ENCODE measurements at places on chromosomes 1 and 21.

DNA sequence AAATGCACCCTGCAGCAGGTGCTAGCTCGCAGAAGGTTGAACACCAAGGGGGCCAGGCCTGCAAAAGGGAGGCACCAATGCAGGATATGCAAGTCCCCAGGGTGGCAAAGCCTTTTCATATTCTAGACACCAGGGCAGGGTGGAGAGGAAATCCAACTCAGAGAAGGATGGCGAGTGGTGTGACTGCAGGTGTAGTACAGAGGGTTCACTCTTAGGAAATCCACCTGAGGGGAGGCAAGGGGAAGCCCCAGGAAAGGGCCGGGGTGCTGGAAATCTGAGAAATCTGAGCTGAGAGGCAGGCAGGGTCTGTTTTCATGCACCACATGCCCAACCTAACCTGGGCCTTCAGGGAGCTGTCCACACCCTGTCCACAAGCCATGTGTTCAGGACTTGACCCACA is 163.2 kb upstream of the CTTNBP2NL start:
- no peak for DNase-seq

DNA sequence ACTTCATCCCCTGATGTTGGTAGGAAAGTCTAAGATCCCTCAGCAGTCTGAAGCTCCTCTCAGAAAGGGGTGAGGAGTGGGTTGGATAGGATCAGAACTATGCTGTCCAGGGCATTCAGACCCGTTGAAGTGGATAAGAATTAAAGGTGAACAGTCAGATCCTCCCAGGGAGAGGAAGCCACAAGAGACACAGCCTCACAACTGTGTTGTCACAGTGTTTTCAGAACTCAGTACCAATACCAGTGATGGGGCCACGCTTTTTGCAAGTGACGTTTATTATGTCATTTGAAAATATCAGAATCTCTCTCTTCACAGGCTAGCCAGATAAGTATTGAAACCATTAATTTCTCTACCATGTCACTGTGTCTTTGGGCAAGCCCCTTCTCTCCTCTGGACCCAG is 15.4 kb upstream of the EPS15 start:
- DNase-seq = no peak

- no peak for DNase-seq
Measured at GRCh38 chr1:14915356-14916054, 238.0 kb upstream of the TMEM51 start.

DNA sequence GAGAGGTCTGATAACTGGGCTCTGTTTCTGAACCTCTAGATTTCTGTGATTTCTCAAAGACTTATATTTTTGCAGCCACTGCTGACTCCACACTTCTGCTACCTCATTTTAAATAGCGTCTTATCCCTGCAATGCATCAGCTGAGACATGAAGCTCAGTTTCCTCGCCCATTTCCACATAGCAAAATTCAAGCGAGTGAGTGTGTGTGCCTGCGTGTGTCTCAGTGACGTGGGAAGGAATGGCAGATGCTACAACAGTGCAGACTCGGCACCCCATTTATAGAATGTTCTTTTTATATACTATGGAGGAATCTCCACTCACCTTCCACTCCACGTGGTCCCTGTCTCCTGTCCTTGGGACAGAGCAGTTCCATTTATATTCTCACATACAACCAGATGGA is 35.7 kb downstream of the ZMYND12 start:
- DNase-seq = no peak

GRCh38 chr1:187692799-187693198 is 864.0 kb downstream of the PLA2G4A start:
- DNase-seq = no peak

GRCh38 chr1:50977575-50978143 is 7.6 kb downstream of the CDKN2C start:
- no peak for DNase-seq

DNA sequence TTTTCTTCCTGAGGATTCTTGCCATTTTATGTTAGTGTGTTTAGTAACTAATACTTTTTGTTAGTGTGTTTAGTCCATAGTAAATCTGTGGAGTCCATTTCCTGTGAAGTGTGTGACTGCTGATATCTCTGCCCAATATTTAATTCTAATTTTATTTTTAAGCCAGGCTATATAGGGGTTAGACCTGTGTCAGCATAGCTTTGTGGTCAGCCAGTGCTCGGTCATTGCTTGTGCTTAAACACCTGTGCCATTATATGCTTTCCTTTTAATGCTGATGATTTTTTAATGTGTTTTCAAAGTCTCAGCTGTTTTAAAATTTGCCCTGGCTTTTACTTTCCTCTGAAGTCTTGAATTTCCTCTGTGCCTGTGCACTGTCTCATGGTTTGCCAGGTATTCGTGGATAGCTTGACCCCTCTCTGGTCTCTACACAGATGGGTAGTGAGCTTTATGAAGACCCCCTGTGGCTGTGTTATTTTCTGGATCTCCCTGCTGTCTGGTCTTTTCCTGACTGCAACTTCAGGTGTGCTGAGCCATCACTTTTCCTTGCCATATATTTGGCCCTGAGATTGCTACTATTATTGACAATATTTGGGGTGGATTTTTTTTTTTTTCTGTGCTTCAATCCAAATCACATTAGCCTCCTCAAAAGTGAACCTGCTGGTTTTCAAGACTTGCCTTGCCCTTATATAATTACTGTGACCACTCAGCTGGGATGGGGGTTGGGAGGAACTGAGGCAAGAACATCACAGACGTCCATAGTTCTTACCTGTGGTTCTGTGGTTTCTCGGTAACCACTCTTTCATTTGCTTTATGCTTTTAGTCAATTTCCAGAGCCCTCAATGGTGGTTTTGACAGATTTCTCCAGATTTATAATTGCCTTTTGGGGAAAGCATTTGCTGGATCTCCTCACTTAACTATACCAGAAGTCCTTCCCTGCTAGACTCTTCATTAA is 59.6 kb downstream of the RPS6KC1 start:
- DNase-seq = no peak

DNA sequence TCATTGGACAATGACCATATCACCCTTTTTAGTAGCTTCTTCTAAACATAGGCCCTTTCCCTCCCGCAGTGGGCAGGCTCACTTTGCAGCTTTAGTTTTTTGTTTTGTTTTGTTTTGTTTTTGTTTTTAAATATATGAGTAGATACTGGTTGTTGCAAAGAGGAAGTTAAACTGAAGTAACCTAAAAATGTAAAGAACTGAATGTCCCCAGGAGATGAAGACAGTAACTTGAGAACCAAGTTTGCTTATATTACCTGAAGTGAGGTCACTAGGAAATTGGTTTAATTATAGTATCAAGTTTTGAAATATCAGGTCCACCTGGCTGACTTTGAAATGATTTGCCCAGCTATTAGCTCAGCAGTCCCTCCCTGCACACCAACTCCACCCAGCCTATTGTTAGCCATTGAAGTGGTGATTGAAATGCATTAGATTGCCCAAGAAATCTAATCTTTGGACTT is 18.2 kb downstream of the SMAP2 start:
- no peak for DNase-seq

GRCh38 chr1:101244842-101245241 is 8.0 kb downstream of the S1PR1 start:
- no peak for DNase-seq

- DNase-seq = no peak
Measured at GRCh38 chr1:40244138-40244744, 3.5 kb upstream of the TMCO2 start.

- no peak for DNase-seq
Measured at GRCh38 chr1:56754708-56755479, 64.3 kb downstream of the FYB2 start.

- DNase-seq = no peak
Measured at GRCh38 chr1:197595304-197595904, 179.9 kb downstream of the DENND1B start.

DNA sequence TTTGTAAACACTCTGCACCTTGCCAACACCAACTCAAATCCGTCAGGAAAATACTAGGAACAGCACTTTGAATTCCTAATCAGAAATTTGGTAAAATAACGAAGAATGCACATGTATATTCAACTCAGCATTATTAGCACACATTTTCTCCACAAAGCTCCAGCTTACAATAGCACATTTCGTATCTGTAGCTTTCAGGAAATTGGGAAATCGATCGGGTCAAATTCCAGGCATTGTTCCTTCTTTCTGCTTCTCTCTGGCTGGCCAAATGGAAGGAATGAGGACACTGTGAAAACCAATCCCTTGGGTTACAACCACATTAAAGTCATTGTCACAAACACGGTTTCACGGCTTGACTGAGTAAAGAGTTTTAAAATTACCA is 58.6 kb downstream of the NPHP4 start:
- no peak for DNase-seq

DNA sequence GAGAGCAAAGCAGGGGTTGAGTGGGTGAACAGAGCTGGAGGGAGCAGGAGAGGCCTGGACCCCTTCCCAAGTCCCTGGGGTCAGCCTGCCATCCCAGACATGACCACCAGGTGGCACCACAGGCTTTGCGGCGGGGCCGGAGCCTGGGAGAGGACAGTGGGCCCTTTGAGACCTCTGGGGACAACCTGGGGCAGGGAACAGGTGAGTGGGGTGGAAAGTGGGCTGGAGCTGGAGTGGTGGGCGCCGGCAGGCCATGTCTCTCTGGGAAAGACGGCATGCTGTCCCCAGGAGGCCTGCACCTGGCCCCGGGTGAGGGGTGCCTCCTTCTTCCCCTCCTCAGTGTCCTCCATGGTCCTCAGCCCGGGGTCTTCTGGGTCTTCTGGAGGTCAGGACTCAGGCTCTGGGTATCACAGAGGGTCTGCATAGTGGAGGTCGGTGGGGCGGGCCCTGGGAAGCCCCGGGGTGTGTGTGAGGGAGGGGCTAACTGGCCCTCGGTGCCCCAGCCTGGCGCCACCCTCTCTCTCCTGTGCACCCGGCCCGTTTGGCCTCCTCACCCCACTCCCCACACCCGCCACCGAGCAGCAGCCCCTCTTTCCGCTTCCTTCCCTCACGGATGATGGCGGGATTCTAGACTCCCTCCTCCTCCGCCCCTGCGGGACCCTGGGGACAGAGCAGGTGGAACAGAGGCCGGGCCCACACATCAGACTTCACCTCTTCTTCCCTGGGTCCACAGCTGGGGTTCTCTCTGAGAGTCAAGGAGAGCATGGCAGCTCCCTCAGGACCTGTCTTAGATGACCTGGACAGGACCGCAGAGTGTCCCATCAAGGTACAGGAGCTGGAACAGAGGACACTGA is 28.5 kb upstream of the PKP1 start:
- no peak for DNase-seq

- no peak for DNase-seq
Measured at GRCh38 chr1:180267761-180268555, 37.9 kb downstream of the LHX4 start.

GRCh38 chr1:18528616-18529015 is 47.9 kb downstream of the KLHDC7A start:
- no peak for DNase-seq

DNA sequence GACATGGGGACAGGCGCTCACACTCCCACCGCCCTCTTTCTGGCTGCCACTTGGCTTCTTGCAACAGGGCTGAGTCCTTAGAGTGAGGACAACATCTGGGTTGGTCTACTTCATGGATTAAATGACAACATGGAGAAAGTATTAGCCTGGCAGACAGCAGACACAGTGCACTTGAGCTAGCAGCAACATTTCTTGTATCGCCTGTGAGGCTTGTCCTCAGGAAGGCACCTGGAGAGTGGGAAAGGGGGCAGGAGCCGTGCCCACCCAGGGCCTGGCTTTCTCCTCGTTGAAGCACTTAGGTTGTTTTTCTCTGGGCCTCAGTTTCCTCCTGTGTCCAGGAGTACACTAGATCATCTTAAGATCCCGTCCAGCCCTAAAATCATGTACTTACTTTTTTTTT is 3.7 kb downstream of the ELF3 start:
- DNase-seq = no peak

- DNase-seq = no peak
Measured at GRCh38 chr1:206839857-206840256, 25.6 kb upstream of the IL20 start.

- DNase-seq = no peak
Measured at GRCh38 chr1:160115545-160116282, at the start of gene ATP1A2. Gene ATP1A2, plus strand, starts transcription at chr1:160115759. Its CDS starts 103 bp downstream, at chr1:160115862.

DNA sequence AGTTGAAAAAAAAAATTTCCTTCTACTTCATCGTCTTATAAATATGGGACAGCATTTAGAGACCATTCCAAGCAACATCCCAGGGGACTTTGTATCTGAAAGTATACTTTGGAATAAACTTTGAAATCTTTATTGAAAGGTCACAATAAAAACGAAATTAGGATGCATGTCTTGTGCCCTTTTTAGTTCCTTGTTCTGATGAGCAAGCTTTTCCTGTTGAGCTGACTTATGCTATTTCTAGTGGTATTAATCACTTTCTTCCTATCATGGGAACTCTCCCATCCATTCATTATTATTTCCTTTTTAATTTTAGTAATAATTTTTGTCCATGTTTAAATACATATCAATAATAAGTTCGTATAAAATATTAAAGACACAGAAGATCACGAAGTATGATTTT is 4.0 kb upstream of the GBP2 start:
- no peak for DNase-seq

- DNase-seq = no peak
Measured at GRCh38 chr1:33273406-33273805, 17.1 kb downstream of the ZNF362 start.

DNA sequence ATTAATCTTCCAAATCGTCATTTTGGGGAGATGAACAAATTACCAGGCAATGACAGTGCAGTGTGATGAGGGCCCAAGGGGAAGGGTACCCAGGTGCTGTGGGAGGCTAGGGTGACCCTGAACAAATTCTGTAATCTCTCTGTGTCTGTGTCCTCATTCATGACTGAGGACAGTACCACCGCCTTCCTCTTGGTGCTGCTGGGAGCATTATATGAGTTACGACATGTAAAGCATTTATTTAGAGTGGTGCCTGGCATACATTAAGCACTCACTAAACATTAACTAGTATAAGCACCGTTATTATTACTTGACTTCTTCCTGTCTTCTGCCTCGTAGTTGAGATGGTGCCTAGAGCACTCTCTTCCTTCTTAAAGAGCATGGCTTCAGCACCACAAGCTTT is 468.2 kb upstream of the VAMP3 start:
- DNase-seq = no peak

DNA sequence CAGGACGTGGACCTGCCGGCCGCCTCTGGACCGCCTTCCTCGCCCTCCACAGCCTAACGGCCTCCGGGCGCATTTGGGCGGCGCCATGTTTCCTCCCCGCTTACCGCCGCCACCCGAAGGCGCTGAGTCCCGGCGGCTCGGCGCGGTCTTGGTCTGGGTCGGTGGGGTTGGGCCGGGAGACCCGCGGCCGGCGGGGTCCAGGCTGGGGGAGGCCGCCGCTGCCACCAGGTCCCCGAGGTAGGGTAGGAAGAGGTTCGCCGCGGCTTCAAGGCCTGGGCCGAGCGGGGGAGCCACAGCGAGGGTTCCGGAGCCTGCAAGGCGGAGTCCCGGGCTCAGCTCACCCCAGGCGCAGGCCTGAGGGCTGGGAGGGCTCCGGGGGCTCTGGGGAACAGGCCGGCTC is 5.5 kb downstream of the OR2C3 start:
- DNase-seq = no peak

Measured in SW 1271 (cell line).